ENCODE measurements at places on chromosomes 2 and 18.

DNA sequence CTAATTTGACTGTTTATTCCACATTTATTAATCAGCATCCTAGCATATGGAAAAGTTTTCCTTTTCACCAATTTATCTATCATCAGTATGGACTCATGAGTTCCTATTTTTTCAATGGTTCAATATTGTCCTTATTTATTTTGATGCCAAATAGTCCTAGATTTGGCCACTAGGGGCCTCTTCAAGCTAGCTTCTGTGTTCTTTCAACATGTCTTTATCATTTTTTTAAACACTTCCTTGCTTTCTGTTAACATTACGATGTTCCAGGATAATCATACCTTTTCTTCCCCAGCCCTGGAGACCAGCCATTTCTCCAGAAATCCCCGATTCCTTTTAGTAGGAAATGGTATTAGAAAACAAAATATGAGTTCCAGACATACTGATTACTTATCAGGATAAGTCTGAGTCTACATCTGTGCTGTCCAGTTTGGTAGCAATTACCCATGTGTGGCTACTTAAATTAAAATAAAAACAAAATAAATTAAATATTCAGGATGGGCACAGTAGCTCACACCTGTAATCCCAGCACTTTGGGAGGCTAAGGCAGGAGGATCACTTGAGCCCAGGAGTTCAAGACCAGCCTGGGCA is 70.6 kb downstream of the RPE start:
- peak; percentile 35 for DNase-seq

DNA sequence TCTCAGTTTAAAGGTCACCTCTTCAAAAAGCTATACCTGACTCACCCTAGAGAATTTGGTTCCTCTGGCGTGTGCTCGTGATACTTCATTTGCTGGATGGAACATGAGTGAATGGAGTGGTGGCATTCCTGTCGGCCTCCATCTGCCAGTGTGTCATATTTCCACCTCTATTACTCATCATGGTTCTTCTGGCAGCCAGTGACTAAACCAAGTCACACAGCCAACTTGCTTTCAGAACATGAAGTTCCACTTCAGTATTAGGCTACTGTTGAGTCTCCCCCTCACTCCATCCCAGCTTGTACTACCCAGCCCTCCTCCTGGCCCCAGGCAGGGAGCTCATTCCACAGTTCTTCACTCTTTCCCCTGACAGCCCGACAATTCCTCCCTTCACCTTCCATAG is 169.8 kb downstream of the MREG start:
- peak; percentile 88 for DNase-seq

GRCh38 chr2:84493514-84493913 is 22.8 kb upstream of the DNAH6 start:
- peak; percentile 91 for DNase-seq

- no peak for DNase-seq
These were observed 96.1 kb downstream of the PPP1R1C start for GRCh38 chr2:182081602-182082260.

DNA sequence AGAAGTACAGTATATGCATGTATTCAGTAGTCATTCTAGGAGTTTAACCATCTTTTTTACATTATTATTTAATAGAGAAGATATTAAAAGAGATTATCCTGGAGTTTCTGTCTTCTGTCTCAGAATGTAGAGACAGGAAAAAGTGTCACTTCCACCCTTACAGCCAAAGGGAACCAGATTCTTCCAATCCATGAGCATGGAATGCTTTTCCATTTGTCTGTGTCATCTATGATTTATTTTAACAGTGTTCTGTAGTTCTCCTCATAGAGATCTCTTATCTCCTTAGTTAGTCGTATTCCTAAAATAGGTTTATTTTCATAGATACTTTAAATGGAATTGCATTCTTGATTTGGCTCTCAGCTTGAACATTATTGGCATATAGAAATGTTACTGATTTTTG is 959.5 kb upstream of the PIK3C3 start:
- no peak for DNase-seq

DNA sequence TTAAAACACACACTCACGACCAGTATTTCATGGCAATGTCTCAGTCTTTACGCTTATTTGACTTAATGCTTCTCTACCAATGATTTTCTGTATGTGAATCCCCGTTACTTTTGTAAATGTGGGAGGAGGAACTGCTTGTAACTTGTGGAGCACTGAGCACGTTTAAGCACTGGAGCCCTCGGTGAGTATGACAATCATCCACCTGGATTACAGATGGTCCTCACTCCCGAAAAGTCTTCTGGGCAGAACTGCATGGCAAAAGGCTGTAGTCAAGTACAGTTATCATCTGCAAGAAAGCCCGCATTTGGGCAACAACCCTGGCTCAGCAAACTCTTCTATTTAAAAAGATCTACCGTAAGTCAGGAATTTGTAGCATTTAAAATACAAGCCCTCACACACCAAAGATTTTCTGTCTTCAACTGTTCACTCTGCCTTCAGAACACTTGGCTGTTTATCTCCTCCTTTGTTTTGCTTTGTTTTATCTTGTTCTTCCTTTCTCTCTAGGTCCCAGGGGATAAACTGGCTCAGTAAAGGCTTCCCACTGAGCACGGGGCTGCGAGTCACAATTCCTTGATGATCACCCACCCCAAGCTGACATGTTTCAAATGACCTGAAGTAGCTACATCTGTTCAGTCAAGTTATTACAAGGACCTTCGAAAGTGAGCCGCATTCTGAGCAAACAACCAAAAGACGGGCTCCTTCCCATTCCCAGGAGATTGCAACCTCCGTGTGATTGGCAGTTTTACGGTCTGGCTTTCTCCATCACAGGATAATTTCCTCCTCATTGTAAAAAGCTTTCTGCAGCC is 102.2 kb downstream of the DLGAP1 start:
- DNase-seq, result no peak

All from brain microvascular endothelial cell (primary cell).